ENCODE measurements at places on chromosomes 4 and X. TPM values are rescaled to one million over a fixed set of nuclear protein-coding genes. Genes with fewer than 3 reads are reported as not detected.

The GAGE13 gene
- total RNA-seq = not detected

The TLR7 gene
- not detected for total RNA-seq

The PRR32 gene
- not detected for total RNA-seq

The BBS7 gene
- total RNA-seq = 20.0 TPM

The MAGEC1 gene
- total RNA-seq = not detected

The SPARCL1 gene
- total RNA-seq = not detected

The CT45A5 gene
- total RNA-seq = not detected

The ARHGAP6 gene
- total RNA-seq = 0.69 TPM

The IL13RA1 gene
- total RNA-seq = 61.9 TPM

The WWC2 gene
- 51.8 TPM for total RNA-seq

The HS3ST1 gene
- 1.3 TPM for total RNA-seq

The MYOZ2 gene
- total RNA-seq = 0.13 TPM

The IQSEC2 gene
- 9.9 TPM for total RNA-seq

The PARM1 gene
- not detected for total RNA-seq

The SCD5 gene
- total RNA-seq = 35.8 TPM

The ATP1B4 gene
- not detected for total RNA-seq

The FAM133A gene
- total RNA-seq = not detected

The PASD1 gene
- total RNA-seq = not detected

The PLXNA3 gene
- 58.6 TPM for total RNA-seq

The ZNF185 gene
- 19.7 TPM for total RNA-seq

The SMARCA1 gene
- 29.3 TPM for total RNA-seq

The SLC26A1 gene
- 0.32 TPM for total RNA-seq

The ADH1A gene
- total RNA-seq = not detected

The CDKL5 gene
- 4.2 TPM for total RNA-seq

The TASL gene
- total RNA-seq = not detected

The TMEM31 gene
- not detected for total RNA-seq

The TLR8 gene
- total RNA-seq = not detected

The WDR17 gene
- total RNA-seq = 0.42 TPM

The F8A2 gene
- total RNA-seq = not detected

The SHOX gene
- total RNA-seq = not detected

The TKTL1 gene
- total RNA-seq = not detected

The TRPC5OS gene
- total RNA-seq = not detected

The CXCL8 gene
- total RNA-seq = 12.6 TPM

The HELT gene
- not detected for total RNA-seq

The GPC3 gene
- total RNA-seq = not detected

The SRPX2 gene
- 124 TPM for total RNA-seq

The UGT2A1 gene
- not detected for total RNA-seq

The CRMP1 gene
- total RNA-seq = not detected

The SPACA5 gene
- total RNA-seq = not detected

The NMU gene
- total RNA-seq = not detected

The GAGE12F gene
- total RNA-seq = not detected

The RAI2 gene
- total RNA-seq = 0.25 TPM

The CCNA2 gene
- 65.4 TPM for total RNA-seq

The TMEM129 gene
- total RNA-seq = 24.8 TPM

The TSPAN5 gene
- total RNA-seq = 45.1 TPM

The ADGRG2 gene
- not detected for total RNA-seq

The SERTM2 gene
- total RNA-seq = not detected

The KIT gene
- total RNA-seq = 39.7 TPM

The DRD5 gene
- not detected for total RNA-seq

The TAF7L gene
- total RNA-seq = 1.1 TPM

The PITX2 gene
- total RNA-seq = 0.31 TPM

The FAM47C gene
- total RNA-seq = not detected

The CSAG3 gene
- not detected for total RNA-seq

The PROM1 gene
- total RNA-seq = 1.7 TPM

The RGN gene
- total RNA-seq = 1.4 TPM

The SPIN2A gene
- total RNA-seq = 0.76 TPM

The SLC49A3 gene
- total RNA-seq = 11.5 TPM

The TMEM33 gene
- 58.5 TPM for total RNA-seq
